Activated naive CD4-positive, alpha-beta T cell treated with anti-CD3 and anti-CD28 coated beads, Interleukin-2, amount 50 U/mL, for 72 hours (primary cell): ENCODE measurements at places on chromosomes 4 and X. TPM values are rescaled to one million over a fixed set of nuclear protein-coding genes. Genes with fewer than 3 reads are reported as not detected.
A peak's percentile ranks its signal among the peaks of the same experiment; 100 is the strongest.

Gene RADX
- total RNA-seq = 12.1 TPM

Gene RIPPLY1
- total RNA-seq = not detected

Gene CC2D2A
- total RNA-seq = not detected

- no peak for DNase-seq
These were observed 259.3 kb upstream of the MAGEB18 start for GRCh38 chrX:25878806-25879205.

- DNase-seq = no peak
These were observed 231.9 kb downstream of the STPG2 start for GRCh38 chr4:97911236-97911906.

GRCh38 chr4:165667969-165668368 is 205.1 kb upstream of the TLL1 start:
- no peak for DNase-seq

- no peak for DNase-seq
These were observed 207.3 kb downstream of the MID1IP1 start for GRCh38 chrX:39008549-39008948.

Gene TCEAL3
- 4.8 TPM for total RNA-seq

Gene CNOT6L
- 114 TPM for total RNA-seq

GRCh38 chr4:92344216-92344615 is 40.5 kb downstream of the GRID2 start:
- DNase-seq = no peak

Gene SOX3
- not detected for total RNA-seq

- DNase-seq = no peak
These were observed 75.6 kb downstream of the FHIP1A start for GRCh38 chr4:151484396-151485102.

DNA sequence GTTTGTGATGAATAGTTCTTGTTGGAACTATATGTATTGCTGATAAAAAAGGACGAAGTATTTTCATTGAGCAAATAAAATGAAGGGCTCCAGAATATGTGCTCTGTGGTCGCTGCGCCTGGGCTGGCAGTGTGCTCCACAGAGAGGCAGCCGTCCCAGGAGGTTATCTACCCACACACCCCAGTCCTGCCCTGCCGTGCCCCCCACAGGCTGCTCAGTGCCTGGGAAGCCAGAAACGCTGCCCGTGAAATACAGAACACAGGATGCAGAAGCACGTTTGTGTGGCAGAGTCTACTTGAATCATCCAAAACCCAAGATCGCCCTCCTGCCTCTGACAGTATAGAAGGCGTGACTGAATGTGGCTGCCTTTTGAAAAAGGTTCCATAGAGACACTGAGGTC is 1.4 kb downstream of the CLDN22 start:
- no peak for DNase-seq

Gene GPRASP2
- 0.78 TPM for total RNA-seq

Gene GLRB
- total RNA-seq = not detected

GRCh38 chrX:154021131-154021611 is 1.5 kb upstream of the IRAK1 start:
- DNase-seq = no peak

GRCh38 chr4:137700751-137701150 is 168.5 kb upstream of the PCDH18 start:
- DNase-seq = no peak

Gene KIF4A
- 28.0 TPM for total RNA-seq

DNA sequence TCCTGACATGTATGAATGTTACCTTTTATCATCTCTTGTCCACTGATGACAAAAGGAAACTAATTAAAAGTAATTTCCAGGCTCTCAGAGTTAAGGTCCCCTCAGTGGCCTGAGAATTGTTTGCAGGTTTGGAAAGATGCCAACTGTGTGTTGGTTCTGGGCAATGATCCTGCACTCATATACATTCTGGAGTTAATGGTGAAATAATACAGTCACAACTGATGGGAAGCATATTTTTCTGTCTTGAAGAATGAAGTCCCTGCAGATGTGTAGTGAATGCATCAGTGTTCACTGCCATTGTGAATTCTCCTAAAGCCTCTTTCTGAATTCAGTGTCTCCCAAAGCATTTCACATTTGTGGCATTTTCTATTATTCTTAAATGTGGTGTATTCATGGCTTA is 238.1 kb upstream of the PPP1R2C start:
- DNase-seq = no peak

Gene ARR3
- not detected for total RNA-seq

- DNase-seq = no peak
These were observed 511.6 kb downstream of the PACRGL start for GRCh38 chr4:21211846-21212245.

- DNase-seq = no peak
These were observed 10.2 kb upstream of the IQSEC2 start for GRCh38 chrX:53291596-53291995.

DNA sequence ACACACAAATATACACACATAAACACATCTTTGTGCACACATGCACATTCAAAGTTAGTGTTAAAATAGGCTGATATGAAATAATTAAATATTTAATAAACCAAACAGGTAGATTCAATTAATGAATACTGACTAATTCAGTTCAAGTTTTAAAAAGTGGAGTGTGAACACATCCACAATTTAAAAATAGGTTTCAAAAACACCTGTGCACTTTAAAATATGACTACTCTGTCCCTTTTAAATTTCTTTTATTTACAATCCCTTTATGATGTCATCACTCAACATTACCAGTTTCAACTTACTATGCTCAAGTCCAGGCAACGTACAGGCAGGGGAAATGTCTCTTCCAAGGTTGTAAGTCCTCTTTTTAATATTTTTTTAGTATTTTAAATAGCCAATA is at the start of gene CYLC1:
TSS of gene CYLC1 (plus strand) at position 301 of the 400 bp plus-strand sequence. CDS start at position 338, 37 bp downstream.
- DNase-seq = no peak

Gene GAGE12J
- total RNA-seq = not detected

GRCh38 chr4:97103252-97103651 is 1040.0 kb downstream of the STPG2 start:
- no peak for DNase-seq

- no peak for DNase-seq
These were observed 942 bp upstream of the APLN start for GRCh38 chrX:129655547-129656249.

Gene CT47B1
- not detected for total RNA-seq

Gene NWD2
- total RNA-seq = not detected

GRCh38 chrX:2500091-2500802 is 529 bp downstream of the DHRSX start:
- peak; percentile 36 for DNase-seq

- DNase-seq = no peak
These were observed 188.8 kb upstream of the BMP3 start for GRCh38 chr4:80841587-80842281.

Gene DKK2
- not detected for total RNA-seq

GRCh38 chr4:16140879-16141249 is 57.0 kb upstream of the PROM1 start:
- no peak for DNase-seq

Gene PAGE2
- total RNA-seq = 0.73 TPM

DNA sequence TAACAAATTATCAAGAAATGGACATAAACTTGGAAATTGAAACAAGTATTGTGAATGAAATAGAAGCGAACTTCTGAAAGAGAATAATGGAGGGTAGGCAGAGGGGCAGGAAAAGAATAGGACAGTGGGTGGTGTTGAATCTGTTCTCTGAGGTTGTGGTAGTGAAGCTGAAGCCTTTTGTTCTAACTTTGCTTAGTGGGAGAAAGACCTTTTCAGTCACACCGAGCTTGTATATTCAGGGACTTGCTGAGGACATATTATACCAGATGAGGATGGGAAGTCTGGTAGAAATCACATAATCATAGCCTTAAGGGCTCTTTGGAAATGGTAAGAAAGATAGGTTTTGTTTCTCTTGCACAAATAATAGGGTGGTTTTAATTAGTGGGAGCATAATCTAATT is 115.4 kb upstream of the NDST4 start:
- no peak for DNase-seq

GRCh38 chr4:36757580-36758311 is 476.3 kb downstream of the DTHD1 start:
- DNase-seq = no peak

DNA sequence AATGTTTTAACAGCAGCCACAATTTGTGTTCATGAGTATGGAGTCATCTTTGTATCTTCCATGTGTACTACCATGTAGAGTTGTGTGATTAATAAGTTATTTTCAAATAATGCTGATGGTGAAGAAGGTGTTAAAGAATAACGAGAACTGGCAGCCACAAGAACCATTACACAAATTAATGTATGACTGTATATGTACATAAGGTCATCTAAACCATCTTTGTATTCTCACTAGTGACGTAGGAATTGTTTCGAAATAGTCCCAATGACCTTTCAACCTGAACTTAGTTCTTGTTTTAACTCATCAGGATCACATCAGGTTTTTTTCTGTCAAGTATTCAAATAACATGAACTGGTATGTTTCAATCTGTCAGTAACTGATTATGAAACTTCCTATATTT is 48.3 kb upstream of the NOCT start:
- DNase-seq = no peak

Gene H2BW2
- total RNA-seq = not detected

Gene HTN3
- total RNA-seq = not detected

- DNase-seq = no peak
These were observed 121.7 kb downstream of the CHIC2 start for GRCh38 chr4:53942712-53943111.

Gene SHOX
- total RNA-seq = not detected

Gene IL21
- 40.1 TPM for total RNA-seq

- DNase-seq = no peak
These were observed 185.0 kb upstream of the FAM241A start for GRCh38 chr4:111960241-111960667.

Gene NEUROG2
- total RNA-seq = 0.10 TPM

DNA sequence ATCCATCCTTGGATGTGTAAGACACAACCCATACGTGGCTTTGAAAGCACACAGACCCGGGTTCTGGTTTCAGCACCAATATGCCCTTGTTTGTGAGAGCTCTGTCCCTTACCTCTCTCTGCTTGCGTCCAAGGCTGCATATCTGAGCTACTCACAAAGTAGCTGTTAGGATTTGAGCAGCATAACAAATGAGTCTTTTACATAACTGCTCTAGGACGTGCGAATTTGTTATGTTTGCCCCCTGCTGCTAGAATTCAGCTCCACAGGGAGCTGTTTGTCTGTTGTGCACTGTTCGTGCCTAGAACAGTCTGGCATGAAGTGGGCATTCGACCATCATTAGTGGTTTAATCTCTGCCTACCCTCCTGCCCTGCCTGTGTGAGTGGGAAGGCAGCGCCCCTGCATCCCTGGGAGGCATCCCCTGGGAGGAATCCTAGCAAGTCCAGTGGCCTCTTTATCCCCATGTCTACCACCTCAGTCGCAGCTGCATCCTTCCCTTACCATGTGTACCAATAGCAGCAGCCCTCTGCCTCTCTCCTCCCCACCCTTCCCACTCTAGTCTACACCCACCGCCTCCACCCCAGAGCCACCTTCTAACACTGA is 42.1 kb downstream of the SLC2A9 start:
- no peak for DNase-seq

DNA sequence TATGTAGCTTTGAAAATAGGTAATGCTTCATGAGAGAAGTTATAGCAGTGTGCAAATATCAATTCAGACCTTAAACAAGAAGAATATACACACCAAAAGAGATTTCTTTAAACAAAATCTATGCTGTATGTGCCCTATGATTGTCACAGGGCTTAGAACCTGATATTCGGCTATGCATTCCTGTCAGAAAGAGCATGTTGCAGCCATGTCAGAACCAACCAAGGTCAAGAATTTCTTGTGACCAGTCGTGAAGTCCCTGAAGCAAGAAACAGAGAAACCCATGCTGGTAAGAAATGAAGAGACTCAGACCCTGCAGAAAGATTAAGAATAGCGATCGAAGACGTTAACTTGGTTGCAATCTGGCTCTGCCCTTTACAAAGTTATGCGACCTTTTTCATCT is 210.3 kb upstream of the SPIN4 start:
- no peak for DNase-seq

Gene TMPRSS11A
- total RNA-seq = not detected

Gene PABPC1L2A
- total RNA-seq = not detected

DNA sequence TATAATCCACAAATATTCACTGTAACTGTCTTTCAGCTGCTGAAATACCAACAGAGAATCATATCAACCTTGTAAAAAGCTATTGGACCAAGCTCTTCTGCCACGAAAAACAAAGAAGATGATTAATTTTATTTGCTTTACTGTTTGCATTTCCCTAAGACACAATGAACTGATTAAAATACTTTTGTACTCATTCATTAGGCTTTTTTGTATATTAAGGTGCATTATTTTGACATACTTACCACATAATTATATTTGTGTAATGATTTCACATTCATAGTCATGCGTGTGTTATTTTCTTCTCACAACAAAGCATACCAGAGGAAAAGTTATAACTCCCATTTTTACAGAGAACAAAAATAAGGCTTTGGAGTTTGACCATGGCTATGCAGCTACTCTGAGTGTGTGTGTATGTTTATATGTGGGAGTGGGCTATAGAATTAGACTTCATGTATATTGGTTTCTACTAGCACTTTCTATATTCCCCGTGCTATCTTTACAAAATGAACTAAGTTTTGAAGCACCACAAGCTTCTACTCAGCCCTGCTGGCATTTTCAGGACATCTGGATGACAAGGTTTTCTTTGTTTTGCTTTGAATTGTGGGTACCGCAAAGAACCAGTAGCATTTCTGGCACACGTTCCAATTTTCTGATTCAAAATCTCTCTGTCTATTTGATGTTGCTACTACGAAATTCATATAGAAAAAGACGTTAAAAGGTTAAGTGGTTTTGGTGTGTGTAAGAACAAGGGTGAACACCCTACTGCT is 11.0 kb upstream of the FGF5 start:
- DNase-seq = no peak
